ENCODE measurements at places on chromosomes 6 and 20.

DNA sequence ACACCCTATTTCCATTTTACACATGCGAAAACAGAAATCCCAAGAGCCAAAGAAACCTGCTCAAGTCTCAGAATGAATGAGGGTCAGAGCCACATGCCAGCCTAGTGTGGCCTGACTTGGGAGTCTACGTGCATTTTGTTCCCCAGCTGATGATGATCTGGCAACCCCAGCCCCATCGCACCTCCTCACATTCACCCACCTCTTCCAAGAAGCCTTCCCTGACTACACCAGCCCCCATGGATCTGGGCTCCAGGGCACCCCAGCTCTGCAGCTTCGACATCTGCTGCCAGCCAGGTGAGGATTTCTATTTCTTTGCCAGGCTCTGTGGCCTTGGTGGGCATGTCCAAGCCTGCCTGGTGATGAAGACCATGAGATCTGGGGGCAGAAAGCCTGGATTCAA, 41.0 kb downstream of the ANGPT4 start:
- no peak overlapping the region for H3K4me3 ChIP-seq
- H3K27ac ChIP-seq, result no peak overlapping the region
- H3K27me3 ChIP-seq, result no peaks in the 10 kb centered on the region

DNA sequence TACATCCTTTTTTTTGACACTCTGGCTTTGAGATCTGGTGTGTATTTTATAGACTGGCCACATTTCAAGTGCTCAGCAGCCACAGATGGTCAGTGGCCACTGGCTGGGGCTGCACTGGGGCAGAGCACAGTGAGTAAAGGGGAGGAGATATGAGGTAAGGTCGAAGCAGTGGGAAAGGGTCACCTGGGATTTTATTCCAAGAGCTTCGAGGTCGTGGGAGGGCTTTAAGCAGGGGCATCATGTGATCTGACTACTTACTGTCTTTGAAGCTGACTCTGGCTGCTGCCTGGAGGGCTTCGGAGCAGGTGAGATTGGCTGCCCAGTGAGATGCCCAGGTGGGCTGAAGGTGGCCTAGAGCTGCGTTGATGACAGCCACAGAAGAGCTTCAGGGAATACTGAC, 6.7 kb downstream of the C20orf203 start:
- peaks cover 6% of the 10 kb centered on the region for H3K4me1 ChIP-seq
- H3K36me3 ChIP-seq, result no peaks in the 10 kb centered on the region
- no peak for DNase-seq
- no peak overlapping the region for H3K27ac ChIP-seq
- H3K4me3 ChIP-seq, result no peak overlapping the region
- H3K27me3 ChIP-seq, result no peaks in the 10 kb centered on the region

DNA sequence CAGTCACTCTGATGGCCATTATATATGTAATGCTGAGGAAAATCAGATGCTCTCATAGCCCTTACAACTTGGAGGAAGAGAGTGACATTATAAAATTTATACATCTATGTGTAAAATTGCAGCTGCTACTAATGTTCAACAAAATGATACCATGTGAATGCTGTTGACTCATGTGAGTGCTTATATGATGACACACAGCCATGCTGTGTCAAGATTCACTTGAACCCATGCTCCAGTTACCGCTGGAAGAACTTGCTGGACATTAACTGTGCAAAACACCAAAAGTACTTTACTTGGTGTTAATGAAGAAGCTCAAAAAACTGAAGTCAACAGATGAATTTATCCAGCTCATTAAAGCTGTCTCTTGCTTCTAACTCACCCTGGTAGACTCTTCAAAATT, 318.9 kb upstream of the PLCB4 start:
- no peak overlapping the region for H3K4me3 ChIP-seq
- no peaks in the 10 kb centered on the region for H3K27me3 ChIP-seq
- H3K27ac ChIP-seq, result no peak overlapping the region
- no peaks in the 10 kb centered on the region for H3K36me3 ChIP-seq

- H3K36me3 ChIP-seq, result peaks cover 15% of the 10 kb centered on the region
- no peak for DNase-seq
- no peaks in the 10 kb centered on the region for H3K27me3 ChIP-seq
- peak overlapping the region; percentile 97 for H3K4me3 ChIP-seq
Observed at GRCh38 chr6:151451417-151451949, 443 bp downstream of the RMND1 start.

- peak overlapping the region; percentile 64 for H3K4me3 ChIP-seq
- DNase-seq, result peak; percentile 18
- peaks cover 50% of the 10 kb centered on the region for H3K4me1 ChIP-seq
- H3K36me3 ChIP-seq, result peaks cover 35% of the 10 kb centered on the region
Observed at GRCh38 chr6:35370124-35370741, 27.9 kb downstream of the PPARD start.

DNA sequence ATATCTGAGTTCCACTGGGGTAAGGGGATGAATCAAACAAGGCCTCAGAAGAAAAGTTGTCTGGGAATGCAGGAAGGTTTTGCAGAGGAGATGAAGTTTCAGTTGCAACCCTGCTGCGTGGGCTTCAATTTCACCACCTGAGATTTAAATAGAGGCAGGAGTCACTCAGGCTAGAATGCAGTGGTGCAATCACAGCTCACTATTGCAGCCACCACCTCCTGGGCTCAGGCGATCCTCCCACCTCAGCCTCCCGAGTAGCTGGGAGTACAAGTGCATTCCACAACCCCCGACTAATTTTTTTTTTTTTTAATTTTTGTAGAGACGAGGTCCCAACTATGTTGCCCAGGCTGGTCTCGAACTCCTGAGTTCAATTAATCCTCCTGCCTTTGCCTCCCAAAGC, 1.5 kb upstream of the ZNF165 start:
- no peak overlapping the region for H3K27ac ChIP-seq
- no peaks in the 10 kb centered on the region for H3K27me3 ChIP-seq
- H3K4me3 ChIP-seq, result peak overlapping the region; percentile 26
- no peaks in the 10 kb centered on the region for H3K36me3 ChIP-seq
- H3K4me1 ChIP-seq, result peaks cover 13% of the 10 kb centered on the region
